NCI-H69 (cell line): ENCODE measurements at places on chromosomes 5 and 9.
A peak's percentile ranks its signal among the peaks of the same experiment; 100 is the strongest.

DNA sequence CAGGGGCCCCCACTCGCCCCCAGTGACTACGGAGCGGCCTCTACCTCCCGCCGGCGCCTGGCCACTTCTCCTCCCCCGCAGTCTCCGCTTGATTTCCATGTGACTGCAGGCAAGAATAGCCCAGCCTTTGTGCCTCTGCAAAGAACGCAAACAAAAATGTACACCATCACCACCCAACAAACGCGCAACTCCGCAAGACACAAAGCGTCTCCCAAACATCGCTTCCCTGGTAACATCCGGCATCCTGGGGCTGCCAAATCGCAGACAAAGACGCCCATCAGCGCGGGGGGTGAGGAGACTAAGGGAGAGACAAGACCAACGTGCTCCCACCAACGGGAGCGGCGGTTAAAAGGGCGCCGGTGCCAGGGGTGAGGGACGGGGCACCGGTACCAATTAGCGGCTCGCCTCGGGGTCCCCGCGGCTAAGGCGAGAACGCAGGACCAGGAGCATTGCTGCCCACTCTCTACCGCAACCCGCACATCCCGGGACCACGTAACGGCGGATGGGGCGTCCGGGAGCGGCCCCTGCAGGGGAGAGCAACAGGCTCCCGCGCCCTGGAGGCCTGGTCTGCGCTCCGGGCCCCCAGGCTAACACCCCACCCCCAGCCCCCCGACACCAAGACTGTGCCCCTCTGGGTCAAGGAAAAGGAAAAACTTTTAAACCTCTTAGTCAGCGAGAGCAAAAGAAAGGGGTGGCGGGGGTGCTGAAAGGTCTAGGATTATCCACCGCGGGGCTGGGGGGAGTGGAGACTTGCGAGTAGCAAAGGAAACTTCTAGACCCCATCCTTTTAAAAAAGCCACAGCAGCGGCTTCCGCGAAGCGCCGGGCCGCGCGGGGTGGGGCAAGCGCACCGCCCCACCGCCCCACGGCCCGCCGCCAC, 885 bp downstream of the MPDZ start:
- DNase-seq, result peak; percentile 96

GRCh38 chr5:23506329-23507236, 826 bp upstream of the PRDM9 start:
- peak; percentile 83 for DNase-seq

DNA sequence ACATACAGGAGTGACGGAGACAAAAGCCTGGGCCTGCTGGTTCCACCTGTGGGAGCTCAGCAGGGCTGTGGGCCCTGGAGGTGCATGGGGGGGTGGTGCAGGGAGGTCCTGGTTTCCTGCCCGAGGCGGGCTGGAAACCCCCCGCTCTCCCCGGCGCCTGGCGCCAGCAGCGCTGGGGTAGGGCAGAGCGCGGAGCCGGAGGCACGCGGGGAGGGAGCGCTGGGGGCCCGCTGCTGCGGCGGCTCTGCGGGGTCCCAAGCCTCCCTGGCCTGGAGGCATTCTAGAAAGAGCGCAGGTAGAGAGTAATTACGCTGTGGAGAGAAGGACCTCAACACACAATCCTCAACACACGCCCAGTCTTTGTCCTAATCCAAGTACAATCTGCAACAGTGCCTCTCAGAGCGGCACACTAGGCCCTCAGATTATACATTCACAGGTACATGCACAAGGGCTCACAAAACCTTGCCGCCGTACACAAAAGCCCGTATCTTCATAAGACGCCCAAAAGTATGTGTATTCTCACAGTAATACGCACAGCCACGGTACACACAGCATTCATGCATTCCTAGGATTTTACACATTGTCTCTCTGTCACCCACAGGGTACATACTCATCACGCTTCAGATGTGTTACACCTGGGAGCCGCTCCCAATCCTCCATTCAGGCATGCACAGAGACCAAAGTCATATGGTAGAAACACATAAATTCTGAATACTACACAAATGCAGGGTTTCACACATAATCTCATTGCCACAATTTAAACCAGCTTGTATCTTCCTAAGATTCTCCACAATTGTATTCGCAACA, 2.1 kb upstream of the HAND1 start:
- DNase-seq, result peak; percentile 86

DNA sequence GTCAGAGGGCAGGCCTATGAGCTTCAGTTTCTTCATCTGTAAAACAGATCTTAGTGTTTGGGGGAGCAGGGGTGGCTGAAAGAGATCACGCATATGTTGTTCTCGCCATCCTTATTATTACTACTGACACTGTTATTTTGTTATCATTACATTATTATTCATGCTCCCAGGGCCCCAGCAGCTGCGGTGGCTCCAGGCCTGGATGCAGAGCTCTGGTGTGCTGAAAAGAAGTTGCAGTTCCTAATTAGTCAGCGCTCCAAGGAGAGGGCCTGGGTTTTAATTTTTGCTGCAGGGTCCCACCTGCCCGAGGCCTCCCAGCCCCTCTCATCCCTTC, 19.5 kb downstream of the CXXC5 start:
- DNase-seq, result no peak

- no peak for DNase-seq
Observed at GRCh38 chr9:13716601-13717321, 437.3 kb upstream of the MPDZ start.

- peak; percentile 94 for DNase-seq
Observed at GRCh38 chr9:130689937-130690700, 3.5 kb upstream of the EXOSC2 start.

- DNase-seq, result no peak
Observed at GRCh38 chr9:23172979-23173637, 652.9 kb downstream of the ELAVL2 start.
